ENCODE measurements at places on chromosomes 16 and 17.

DNA sequence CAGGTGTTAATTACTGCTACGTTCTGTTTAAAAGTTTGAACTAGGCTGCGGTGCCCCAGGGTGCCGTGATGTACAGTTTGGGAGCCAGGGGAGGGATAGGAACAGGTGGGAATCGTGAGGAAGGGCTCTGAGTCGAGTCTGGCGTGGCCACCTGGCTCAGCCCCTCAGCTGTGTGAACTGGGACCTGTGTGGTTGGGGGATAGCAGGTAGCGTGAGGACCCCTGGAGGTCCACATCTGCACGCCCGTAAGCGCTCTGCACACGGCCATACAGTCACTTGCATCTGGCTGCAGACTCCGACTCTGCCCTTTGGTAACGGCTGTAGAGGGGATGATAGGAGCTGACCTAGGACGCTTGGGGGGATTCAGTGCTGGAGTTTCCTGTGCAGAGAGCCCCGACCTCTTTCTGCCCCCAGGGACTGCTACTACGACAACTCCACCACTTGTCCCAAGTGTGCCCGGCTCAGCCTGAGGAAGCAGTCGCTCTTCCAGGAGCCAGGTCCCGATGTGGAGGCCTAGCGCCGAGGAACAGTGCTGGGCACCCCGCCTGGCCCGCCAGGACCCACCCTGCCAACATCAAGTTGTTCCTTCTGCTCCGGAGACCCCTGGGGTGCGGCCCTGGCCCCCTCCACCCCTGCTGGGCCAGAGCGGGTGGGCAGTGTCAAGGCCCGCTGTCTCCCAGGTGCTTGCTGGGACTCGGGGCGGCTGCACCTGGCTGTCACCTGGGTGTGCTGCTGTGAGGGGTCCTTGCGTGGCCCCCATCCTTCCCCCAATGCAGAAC, 17.1 kb downstream of the DEF8 start:
- DNase-seq = no peak

DNA sequence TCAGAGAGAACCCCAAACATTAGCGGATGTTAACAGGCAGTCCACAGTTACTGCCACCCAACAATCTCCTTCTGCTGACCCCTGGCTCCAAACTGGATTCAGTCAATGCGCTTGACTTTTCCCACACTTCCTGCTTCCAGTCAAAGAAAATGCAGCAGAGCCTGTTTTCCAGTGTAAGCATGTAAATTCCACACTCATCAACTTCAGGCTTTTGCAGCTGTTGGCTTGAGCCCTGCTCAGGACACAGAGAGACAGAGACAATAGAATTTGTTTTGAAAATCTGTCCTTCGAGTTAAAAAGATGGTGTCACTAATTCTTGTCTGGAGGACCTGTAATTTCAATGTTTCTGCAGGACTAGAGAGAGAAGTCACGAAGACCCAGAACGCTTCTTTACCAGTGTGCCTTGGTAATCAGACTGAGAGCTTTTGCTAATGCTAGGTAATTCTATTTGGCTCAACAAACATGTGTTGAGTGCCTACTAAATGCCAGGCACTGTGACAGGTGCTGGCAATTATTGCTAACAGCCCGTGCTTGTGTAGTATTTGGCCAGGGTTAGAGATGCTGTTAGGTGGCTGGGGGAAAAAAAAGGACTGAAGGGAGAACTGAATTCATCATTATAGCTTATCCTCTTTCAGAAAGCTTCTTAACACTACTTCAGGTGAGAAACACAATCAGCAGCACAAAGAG, 32.5 kb downstream of the HOXB1 start:
- no peak for DNase-seq

- peak; percentile 42 for DNase-seq
Observed at GRCh38 chr16:30541502-30542329, 7.1 kb upstream of the ZNF747 start.

DNA sequence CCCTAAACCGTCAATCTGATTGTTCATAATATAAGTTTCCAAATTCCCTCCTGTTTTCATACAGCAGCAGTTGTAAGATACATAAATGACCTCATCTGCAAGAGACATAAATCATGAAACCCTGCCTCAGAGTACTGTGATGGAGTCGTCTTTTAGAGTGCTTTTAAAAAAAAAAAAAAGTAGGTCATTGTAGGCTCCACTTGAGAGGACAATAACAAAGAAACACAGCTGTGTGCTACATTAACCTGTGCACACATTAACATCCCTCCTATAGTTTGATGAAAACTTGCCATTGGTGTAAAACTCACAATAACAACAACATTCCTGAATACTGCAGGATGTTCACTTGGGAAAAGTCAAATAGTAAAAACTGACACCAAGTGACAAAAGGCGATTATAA, 56.5 kb downstream of the XPO6 start:
- DNase-seq = no peak

GRCh38 chr16:30335598-30336474, 19.3 kb downstream of the CD2BP2 start:
- peak; percentile 32 for DNase-seq

- no peak for DNase-seq
Observed at GRCh38 chr17:17703140-17703919, 22.1 kb downstream of the RAI1 start.

DNA sequence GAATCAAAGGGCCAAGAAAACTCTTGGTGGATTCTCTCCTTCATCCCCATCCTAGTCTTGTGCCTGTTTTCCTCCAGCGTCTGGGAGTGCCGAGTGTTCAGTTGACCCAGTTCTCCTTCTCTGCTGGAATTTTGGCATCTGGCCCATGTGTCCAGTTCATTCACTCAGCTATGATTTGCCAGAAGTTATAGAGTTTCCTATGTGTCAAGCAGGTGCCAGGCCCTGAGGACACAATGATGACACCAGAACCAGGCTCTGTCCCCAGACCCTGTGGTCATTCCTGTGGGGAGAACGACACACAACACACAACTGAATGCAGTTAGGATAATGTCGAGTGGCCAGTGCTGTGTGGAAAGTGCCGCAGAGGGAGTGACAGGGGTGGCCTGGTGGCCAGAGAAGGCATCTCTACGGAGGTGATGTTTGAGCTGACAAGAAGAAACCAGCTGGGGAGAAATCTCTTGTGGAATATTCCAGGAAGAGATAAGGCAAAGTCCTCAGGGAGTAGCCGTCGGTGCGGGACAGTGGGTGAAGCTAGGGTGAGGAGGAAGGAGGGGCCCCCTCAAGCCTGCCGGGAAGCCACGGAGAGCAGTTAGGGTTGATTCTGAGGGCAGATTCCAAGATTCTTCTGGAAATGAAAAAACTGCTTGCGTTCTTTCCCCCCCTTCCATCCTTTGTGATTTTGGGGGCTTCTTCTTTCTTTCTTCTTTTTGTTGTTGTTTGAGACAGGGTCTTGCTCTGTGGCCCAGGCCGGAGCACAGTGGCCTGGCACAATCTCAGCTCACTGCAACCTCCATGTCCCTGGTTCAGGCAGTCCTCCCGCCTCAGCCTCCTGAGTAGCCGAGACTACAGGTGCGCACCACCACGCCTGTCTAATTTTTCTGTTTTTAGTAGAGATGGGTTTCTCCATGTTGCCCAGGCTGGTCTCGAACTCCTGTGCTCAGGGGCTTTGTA, 35.8 kb upstream of the IL34 start:
- no peak for DNase-seq

GRCh38 chr16:8295513-8296237, 294.6 kb downstream of the TMEM114 start:
- DNase-seq = no peak

DNA sequence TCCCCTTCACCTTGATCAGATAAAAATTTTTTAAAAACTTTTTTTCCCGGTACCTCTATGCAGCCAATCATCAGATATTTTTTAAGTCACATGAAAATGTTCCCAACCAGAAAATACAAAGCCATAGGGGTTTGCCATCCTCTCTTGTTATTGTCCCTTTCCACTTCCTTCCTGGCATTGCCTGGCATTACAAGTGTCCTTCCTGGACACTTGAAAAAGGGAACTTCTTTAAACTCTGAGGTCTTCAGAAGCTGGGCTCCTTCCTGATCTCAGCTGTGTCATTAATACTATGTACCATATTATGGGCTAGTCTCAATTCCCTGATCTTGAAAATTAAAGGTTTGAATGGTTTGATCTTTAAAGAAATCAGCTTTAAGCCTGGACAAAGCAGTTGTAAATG, 64.9 kb downstream of the TEX14 start:
- DNase-seq = no peak

- DNase-seq = no peak
Observed at GRCh38 chr17:80455784-80456183, 20.6 kb downstream of the NPTX1 start.

DNA sequence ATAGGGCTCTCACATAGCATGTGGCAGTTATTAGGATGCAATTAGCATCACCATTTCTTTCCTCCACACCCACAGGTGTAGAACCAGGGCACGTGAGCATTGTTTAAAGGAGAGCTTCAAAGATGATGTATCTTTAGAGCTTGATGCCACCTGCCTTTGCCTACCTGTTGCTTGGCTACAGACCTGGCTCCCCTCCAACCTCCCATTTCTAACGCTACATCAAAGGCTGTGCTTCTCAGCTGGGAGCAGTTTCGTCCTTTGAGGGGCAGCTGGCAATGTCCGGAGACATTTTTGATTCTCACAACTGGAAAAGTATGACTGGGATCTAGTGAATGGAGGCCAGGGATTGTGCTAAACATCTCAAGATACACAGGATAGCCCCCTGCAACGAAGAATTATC, 78.5 kb upstream of the CLEC3A start:
- DNase-seq = no peak

DNA sequence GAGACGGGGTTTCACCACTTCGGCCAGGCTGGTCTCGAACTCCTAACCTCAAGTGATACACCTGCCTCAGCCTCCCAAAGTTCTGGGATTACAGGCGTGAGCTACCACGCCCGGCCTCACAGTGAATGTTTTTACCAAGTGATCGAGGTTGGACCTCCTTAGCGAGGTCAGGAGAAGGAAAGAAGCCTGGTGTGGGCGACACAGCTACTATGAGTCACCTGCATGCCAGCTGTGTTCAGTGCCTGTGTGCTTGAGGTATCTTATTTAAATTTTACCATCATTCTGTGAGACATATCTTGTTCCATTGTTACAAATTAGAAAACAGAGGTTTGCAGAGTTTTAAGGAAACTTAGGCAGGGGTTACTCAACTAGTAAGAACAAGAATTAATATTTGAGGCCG, 174.8 kb upstream of the DYNLRB2 start:
- no peak for DNase-seq

DNA sequence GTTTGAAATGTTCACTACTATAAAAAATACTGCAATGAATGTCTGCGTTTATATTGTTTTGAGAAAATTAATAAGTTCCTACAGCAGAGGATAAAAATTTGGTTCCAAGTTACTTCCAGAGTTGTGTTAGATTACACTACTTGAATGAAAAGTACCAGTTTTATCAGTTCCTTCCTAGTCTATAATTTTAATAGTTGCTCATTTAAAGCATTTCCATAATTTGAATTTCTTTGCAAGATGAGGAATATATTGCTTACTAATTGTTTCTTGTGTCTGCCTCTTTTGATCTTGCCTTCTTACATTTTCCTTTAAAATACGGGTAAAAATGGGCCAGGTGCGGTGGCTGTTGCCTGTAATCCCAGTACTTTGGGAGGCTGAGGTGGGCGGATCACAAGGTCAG, 4.0 kb downstream of the EMC6 start:
- no peak for DNase-seq

DNA sequence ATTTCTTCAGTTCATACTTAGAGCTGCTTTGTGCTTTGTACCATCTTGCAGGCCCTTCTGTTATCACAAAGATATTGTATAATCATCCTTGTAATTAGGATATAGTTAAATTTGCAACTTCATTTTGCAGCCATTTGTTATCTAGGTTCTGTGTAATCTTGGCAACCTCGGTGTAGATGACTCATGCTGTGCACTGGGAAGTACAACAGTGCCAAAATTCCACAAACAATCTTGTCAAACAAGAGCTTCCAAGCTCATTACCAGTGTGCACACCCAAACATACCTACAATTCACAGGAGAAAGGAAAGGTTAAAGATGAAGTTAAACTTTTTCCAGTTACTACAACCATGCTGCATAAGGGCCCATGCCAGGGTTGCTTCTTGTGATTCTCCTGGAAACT, 1231.8 kb downstream of the CDH11 start:
- peak; percentile 17 for DNase-seq
